Central memory CD8-positive, alpha-beta T cell (primary cell): ENCODE measurements at places on chromosomes 16 and 17.

DNA sequence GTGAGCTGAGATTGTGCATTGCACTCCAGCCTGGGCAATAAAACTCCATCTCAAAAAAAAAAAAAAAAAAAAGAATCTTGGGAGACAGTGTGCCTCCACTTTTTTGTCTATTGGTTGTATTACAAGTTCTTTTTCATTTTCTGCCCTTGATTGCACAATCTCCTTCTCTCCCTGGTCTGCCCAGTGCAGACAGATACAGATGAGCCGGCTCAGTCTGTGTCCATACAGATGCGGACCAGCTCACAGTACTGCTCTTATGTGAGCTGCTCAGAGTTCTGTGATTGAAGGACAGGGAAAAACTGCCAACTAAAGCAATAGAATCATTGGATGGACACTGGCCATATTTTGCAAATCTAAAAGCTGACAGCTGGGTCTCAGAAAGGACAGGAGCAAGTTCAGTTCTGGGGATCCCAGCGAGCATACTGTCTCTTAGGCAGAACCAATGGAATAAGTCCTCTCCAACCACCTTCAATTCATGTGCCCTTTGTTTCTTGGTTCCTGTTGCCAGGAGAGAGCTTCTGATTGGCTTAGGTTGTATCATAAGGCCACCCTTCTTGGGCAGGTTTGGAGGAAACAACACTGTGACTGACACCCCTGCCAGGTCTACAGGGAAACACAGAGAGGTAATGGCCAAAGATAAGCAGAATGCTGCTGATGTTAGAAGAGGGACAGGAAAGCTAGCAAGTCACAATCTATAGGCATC, 495.6 kb upstream of the HSBP1 start:
- no peak for DNase-seq

- DNase-seq: no peak
Measured at GRCh38 chr17:59074494-59074893, 32.2 kb downstream of the TRIM37 start.

GRCh38 chr16:16780588-16780987, 401.6 kb downstream of the NPIPA7 start:
- no peak for DNase-seq

DNA sequence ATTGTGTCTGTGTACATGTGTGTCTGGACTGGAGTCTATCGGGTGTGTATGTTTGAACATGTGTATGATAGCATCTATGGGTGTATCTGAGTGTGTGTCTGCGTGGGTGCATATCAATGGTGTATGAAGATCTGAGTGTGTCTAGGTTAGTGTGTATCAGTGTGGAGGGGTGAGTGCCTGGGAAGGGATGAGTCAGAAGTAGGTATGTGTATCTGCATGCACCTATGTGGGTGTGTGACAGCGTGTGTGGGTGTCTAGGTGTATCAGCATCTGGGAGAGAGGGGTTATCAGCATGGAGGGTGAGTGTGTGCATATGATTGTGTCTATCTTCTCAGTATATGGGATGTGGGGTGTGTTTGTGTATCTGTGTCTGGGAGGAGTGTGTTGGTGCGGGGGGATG, 58.2 kb upstream of the LHX1 start:
- no peak for DNase-seq

DNA sequence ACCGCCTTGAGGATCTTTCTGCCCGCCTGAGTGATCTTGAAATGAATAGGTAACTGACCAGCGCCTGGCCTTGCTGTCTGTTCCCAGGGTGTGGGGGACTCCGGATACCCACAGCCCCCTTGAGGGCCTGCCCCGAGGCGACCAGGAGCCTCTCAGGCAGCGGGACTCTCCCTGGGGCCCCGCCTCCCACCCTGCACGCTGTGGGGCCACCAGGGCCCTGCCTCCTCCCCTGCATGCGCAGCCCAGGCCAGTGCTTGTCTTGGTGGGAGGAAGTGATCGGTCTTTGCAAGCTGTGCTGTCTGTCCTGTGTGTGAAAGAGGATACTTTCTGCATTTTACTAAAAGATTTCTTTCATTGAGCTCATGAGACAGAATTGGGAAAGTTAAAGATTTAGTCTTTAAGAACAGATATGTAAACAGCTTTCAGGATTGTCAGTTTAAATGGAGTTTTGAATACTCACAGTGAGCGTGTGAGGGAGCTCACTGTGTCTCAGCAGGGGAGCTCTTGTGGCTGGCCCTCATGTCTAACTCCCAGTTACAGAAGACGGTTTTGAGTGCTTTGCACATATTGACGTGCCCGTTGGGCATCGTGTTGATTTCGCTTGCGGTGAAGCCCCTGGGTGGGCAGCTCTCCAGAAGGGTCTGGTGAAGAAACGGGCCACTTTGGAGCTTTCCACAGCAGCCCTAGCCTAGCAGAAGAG, 36.1 kb upstream of the CAPN15 start:
- no peak for DNase-seq

- no peak for DNase-seq
Measured at GRCh38 chr17:41098481-41098880, 539 bp upstream of the KRTAP4-8 start.

- no peak for DNase-seq
Measured at GRCh38 chr16:22008215-22009059, 526 bp downstream of the MOSMO start.

GRCh38 chr17:52737071-52737470, 578.6 kb upstream of the CA10 start:
- DNase-seq: no peak
